ENCODE measurements at places on chromosomes 1 and 21. TPM values are rescaled to one million over a fixed set of nuclear protein-coding genes. Genes with fewer than 3 reads are reported as not detected.

Gene SYNC
- total RNA-seq = 0.27 TPM

Gene SVBP
- total RNA-seq = 7.0 TPM

Gene ARHGAP30
- 94.5 TPM for total RNA-seq

DNA sequence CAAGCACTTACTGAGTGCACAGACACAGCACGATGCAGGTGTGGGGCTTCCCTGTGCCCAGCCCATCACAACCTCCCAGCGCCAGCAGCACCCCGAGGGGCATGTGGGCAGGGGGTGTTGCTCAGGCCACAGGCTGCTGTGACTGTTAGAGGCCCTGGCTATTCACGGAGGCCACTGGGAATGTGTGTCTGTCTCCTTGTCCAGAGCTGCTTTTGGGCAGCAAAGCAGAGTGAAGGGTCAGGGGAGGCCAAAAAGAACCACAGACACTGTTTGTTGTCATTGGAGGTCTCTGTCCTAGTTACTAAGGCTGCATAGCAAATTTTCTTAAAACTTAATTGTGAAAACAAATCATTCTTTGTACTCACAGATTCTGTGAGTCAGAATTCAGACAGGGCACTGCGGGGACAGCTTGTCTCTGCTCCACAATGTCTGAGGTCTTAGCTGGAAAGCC, 49.6 kb downstream of the TNFRSF8 start:
- DNase-seq = no peak

- no peak for DNase-seq
These were observed 12.3 kb downstream of the SLC19A1 start for GRCh38 chr21:45529785-45530422.

GRCh38 chr1:113963281-113963906, 15.9 kb upstream of the OLFML3 start:
- DNase-seq = no peak

- DNase-seq = peak; percentile 87
These were observed 862 bp upstream of the SGIP1 start for GRCh38 chr1:66532798-66533783.

- DNase-seq = no peak
These were observed 37.8 kb downstream of the FUBP1 start for GRCh38 chr1:77940921-77941570.

GRCh38 chr1:13536571-13536970, 22.8 kb upstream of the LRRC38 start:
- DNase-seq = no peak

DNA sequence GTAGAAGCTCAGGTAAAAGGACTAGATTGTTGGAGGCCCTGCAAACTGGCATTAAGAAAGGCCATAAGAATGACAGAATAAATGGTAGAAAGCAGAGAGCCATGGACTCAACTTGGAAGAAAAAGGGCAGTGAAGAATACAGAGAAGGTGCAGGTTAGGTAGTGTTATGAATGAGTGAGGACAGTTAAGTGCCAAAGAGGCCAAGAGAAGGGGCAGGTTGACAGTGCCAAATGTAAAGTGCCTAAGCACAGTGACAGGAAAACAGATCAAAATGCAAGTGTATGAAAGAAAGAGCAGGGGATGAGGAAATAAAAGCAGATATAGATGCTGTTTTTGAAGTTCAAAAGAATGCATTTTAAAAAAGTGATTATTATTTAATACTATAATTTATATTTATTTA, 43.7 kb downstream of the INTS7 start:
- DNase-seq = no peak

All from hematopoietic multipotent progenitor cell (in vitro differentiated cells).